ENCODE measurements at places on chromosomes 4 and X. TPM values are rescaled to one million over a fixed set of nuclear protein-coding genes. Genes with fewer than 3 reads are reported as not detected.

- H3K27me3 ChIP-seq: no peaks in the 10 kb centered on the region
- H3K27ac ChIP-seq: no peak overlapping the region
- H3K4me3 ChIP-seq: no peak overlapping the region
- no peak for DNase-seq
These were observed 263.3 kb downstream of the EVC2 start for GRCh38 chr4:5444918-5445517.

GRCh38 chr4:45442466-45442865 is 681.4 kb downstream of the GABRG1 start:
- H3K36me3 ChIP-seq: no peaks in the 10 kb centered on the region
- no peak overlapping the region for H3K4me3 ChIP-seq
- H3K27me3 ChIP-seq: no peaks in the 10 kb centered on the region
- DNase-seq: no peak
- H3K27ac ChIP-seq: no peak overlapping the region

GRCh38 chr4:145773581-145774234 is 93.8 kb downstream of the C4orf51 start:
- H3K4me1 ChIP-seq: peaks cover 4% of the 10 kb centered on the region
- no peak for DNase-seq
- peak overlapping the region; percentile 8 for H3K27ac ChIP-seq
- H3K27me3 ChIP-seq: no peaks in the 10 kb centered on the region
- H3K36me3 ChIP-seq: peaks cover 6% of the 10 kb centered on the region

- H3K4me3 ChIP-seq: peak overlapping the region; percentile 50
- peak overlapping the region; percentile 37 for H3K27ac ChIP-seq
- no peaks in the 10 kb centered on the region for H3K36me3 ChIP-seq
- H3K27me3 ChIP-seq: no peaks in the 10 kb centered on the region
- DNase-seq: peak; percentile 35
These were observed 46.3 kb downstream of the STARD8 start for GRCh38 chrX:68693481-68694434.

GRCh38 chrX:71912156-71912555 is 1.5 kb downstream of the NHSL2 start:
- peaks cover 10% of the 10 kb centered on the region for H3K27me3 ChIP-seq
- H3K27ac ChIP-seq: no peak overlapping the region
- H3K4me1 ChIP-seq: no peaks in the 10 kb centered on the region
- no peak for DNase-seq

DNA sequence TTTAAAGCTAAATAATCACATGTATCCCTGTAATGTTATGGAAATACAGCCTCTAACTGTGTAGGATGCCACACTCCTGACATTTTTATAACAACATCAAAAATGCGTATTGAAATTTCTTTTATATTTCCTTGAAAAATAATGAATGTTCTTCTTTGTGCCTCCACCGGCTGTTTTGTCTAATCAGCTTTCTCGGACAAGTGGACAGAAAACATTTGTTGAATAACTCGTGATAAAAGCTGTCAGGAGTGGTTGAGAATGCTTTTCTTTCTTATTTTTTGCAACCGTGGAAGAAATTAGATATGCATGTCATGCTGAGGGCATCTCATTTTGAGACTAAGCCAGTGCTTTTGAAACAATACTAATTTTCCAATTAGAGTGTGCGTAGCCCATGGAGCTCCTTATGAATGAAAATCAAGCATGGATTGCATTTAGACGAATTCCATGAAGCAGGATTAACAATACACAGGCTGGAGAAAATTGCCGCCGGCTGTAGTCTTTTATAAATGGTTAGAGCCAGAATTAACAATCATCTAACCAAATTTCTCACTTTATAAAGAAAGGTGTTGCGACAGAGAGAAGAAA is 614.5 kb upstream of the LCORL start:
- H3K27ac ChIP-seq: no peak overlapping the region
- no peak overlapping the region for H3K4me3 ChIP-seq
- no peaks in the 10 kb centered on the region for H3K27me3 ChIP-seq
- H3K36me3 ChIP-seq: no peaks in the 10 kb centered on the region
- no peak for DNase-seq

DNA sequence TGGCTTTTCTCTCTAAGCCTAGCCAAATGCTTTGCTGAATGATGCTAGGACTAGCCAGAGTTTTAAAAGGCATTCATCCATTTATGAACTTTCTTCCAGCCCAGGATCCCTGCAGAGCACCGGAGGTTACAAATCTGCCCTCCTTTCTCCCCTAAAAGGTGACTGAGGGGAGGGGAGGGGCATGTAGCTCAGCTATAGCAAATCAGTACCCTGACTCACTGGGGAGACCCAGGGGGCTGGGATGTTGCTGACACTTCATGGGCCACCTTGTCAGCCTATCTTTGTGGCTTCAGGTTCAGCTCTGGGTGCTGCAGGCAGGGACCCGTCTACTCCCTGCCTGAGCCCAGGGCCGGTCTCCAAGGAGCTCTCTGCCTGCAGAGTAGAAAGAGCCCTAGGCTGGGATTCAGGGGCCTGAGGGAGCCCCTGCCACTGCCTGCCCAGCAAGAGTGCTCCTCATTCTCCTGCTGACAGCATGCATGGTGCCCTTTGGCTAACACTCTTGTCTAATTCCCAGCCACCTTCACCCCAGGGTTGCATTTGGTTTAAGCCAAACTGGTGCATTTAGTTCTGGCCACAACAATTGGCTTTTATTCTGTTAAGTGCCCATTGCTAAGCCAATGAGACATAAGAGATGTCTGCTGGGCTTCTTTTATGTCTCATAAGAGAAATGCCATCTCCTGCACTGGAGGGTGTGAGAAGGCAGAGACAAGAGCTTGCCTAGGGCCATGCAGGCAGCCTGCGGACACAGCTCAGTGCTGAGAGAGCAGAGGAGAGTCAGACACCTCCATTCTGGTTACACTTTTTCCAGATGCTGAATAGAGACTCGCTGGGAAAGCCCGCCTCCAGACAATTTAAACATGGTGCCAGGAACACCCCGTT is 11.9 kb upstream of the UBA6 start:
- H3K4me3 ChIP-seq: no peak overlapping the region
- no peaks in the 10 kb centered on the region for H3K36me3 ChIP-seq
- H3K4me1 ChIP-seq: no peaks in the 10 kb centered on the region
- no peaks in the 10 kb centered on the region for H3K27me3 ChIP-seq

GRCh38 chr4:13171292-13172057 is 312.7 kb downstream of the RAB28 start:
- H3K36me3 ChIP-seq: no peaks in the 10 kb centered on the region
- no peak overlapping the region for H3K27ac ChIP-seq
- no peak for DNase-seq

DNA sequence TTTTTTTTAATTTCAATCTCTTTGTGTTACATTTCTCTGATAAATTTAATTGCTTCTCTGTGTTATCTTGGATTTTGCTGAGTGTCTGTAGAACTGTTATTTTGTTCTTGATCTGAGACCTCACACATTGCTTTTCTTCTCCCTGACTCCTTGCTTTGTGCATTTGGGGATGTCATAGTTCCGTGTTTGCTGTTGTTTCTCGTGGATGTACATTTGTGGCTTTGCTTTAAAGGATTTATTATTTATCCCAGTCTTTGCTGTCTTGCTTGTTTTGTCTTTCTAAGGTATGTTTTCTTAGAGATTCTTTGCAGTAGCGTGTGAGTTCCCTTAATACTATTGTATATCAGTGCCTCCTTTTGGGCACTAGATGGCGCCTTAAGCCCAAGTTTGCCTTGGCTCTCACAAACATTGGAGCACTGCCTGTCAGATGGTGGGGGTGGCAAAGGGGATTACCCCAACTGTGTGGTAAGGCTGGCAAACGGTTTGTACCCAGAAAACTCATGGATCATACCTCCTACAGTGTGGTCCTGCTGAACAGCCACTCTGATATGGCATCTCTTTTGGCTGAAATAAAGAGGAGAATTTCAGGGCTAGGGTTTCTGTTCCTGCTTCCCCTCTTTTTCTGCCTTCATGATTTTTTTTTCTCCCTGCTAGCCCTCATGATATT is 96.4 kb downstream of the PGRMC2 start:
- DNase-seq: no peak
- H3K27ac ChIP-seq: no peak overlapping the region
- H3K27me3 ChIP-seq: no peaks in the 10 kb centered on the region
- no peak overlapping the region for H3K4me3 ChIP-seq

DNA sequence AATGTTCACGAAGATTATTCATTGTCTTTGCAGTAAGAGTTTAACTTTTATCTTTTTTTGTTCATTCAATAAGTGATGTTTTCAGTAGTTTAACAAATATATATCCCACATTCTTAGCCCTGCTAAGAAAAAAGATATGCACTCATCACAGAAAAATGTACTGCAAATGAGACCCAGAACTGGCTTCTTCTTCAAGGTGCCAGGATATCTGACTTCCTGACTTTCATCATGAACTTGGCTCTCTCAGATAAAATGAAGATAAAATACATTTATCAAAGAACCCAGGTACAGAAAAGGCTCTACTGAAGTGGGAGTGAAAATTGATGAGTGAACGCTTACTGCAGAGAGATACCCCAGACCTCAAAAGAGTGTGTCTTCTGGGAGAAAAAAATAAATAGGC is 177.8 kb upstream of the DKK2 start:
- no peak overlapping the region for H3K4me3 ChIP-seq
- no peak overlapping the region for H3K27ac ChIP-seq
- no peak for DNase-seq
- H3K4me1 ChIP-seq: no peaks in the 10 kb centered on the region
- no peaks in the 10 kb centered on the region for H3K36me3 ChIP-seq

DNA sequence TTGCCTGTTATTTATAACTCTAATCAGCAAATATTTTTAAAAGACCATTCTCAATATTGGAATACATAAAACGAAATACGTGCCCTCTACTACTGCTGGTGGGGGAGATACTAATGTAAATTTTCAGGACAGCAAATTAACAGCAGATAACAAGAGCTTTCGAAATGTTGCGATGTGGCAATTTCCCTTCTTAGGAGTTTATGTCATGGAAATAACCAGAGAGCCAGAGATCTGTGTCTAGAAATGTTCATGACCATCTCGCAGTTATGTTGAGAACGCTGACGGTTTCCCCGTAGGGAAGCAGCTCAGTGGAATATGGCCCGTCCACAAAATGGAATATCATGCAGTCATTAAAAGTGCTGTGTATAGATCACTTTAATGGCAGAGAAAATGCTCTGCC is 238.4 kb upstream of the PSAPL1 start:
- DNase-seq: no peak
- H3K4me3 ChIP-seq: no peak overlapping the region
- no peaks in the 10 kb centered on the region for H3K27me3 ChIP-seq
- H3K4me1 ChIP-seq: no peaks in the 10 kb centered on the region
- H3K36me3 ChIP-seq: no peaks in the 10 kb centered on the region

GRCh38 chrX:15217161-15217560 is 52.7 kb downstream of the ASB9 start:
- H3K27ac ChIP-seq: no peak overlapping the region
- no peak overlapping the region for H3K4me3 ChIP-seq
- DNase-seq: no peak

DNA sequence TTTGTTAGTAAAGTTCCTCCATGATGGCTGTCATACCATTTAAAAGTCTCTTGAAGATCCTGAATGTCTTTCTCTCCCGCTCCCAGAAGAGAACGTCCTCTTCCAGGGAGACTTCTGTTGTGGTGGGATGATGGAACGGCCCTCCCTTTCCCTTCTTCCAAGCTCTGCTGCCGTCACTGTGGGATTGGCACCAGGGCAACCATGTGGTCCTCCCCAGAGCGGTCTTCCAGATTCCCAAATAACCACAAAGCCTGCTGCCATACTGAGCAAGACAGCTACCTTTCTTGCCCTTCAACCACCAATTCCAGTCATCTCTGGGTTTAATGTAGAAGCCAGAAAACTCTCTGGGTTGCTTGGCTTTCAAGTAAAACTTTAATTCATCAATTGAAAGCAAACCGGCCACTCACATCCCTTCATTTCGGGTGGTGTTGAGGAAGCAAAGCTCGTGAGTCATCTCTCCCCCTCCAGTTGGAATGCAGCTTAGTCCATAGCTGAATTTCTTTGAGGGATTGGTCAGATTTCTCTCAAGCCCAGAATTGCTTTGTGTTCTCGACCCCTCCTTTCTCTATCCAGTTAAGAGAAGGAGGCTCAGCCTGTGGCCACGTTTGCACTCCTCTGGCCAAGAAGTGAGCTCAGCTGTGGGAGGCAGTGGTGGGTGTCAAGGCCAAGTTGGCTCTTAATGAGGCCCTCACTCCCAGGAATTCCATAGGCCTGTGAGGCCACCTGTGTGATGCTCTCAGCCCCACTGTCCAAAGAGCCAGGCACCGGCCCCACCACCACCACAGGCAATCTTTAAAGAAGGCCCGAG is 36.9 kb downstream of the FHDC1 start:
- DNase-seq: no peak
- H3K27me3 ChIP-seq: no peaks in the 10 kb centered on the region
- no peak overlapping the region for H3K4me3 ChIP-seq
- no peaks in the 10 kb centered on the region for H3K36me3 ChIP-seq
- H3K27ac ChIP-seq: no peak overlapping the region
- no peaks in the 10 kb centered on the region for H3K4me1 ChIP-seq

The SLC16A2 gene
- 10.7 TPM for total RNA-seq

Measured in ascending aorta (tissue), 2 donors.